ENCODE measurements at places on chromosomes 2 and 18. TPM values are rescaled to one million over a fixed set of nuclear protein-coding genes. Genes with fewer than 3 reads are reported as not detected.

GRCh38 chr2:147390475-147390874 is 454.4 kb upstream of the ACVR2A start:
- no peak for DNase-seq

C2orf80 gene
- total RNA-seq, result not detected

SPATS2L gene
- total RNA-seq, result 54.9 TPM

DNA sequence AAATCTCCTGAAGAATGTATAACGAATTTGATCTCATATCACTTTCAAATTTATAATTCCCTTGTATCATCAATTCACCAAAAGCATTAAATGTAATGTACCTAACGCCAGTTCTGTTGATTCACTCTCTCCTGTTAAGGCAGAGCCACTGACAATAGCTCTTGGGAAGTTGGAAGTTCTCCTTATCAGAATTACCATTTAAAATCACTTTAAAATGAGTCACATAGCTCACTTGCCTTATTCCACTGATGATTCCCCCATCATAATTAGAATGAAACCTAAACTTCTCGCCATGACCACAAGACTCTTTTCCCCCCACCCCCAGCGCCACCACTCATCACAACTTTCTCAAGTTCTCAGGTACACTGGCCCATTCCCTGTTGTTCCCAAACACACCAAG is 117.1 kb downstream of the PID1 start:
- DNase-seq, result no peak

SIX3 gene
- not detected for total RNA-seq

KATNAL2 gene
- total RNA-seq, result 5.4 TPM

DNA sequence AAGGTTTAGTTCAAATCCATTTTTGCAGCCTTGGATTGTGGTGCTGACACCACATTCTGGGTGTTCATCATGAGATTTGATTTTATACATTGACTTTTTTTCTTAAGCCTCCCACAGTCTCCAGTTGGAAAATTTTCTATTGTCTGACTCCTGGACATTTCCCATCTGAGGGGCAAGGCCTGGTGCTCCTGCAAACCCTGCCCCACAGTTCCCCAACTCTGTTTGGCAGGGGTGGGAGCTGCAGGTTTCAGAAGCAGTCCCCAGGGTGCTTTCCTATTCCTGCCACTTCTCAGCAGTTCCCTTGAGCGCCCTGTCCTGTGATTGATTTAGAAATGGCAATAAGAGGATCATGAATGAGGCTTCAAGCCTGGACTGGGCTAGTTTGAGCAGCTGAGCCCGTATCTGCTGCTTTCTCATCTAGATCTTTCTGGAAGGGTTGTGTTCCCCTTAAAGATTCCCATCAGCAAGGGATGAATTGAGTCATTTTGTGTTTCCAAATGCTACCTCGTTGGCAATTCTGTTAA is 77.0 kb downstream of the CIB4 start:
- DNase-seq, result no peak

- no peak for DNase-seq
These were observed 293.9 kb upstream of the DCC start for GRCh38 chr18:52045946-52046675.

Measured in left ventricle myocardium inferior (tissue), 1 donor.